Activated gamma-delta T cell treated with Interleukin-2 at 50 U/mL for 16 hours (primary cell): ENCODE measurements at places on chromosomes 12 and 14.
A peak's percentile ranks its signal among the peaks of the same experiment; 100 is the strongest.

- DNase-seq = no peak
Measured at GRCh38 chr12:41466300-41466699, 278.2 kb downstream of the PDZRN4 start.

GRCh38 chr12:11877869-11878780 is 192.6 kb upstream of the BCL2L14 start:
- DNase-seq = no peak

DNA sequence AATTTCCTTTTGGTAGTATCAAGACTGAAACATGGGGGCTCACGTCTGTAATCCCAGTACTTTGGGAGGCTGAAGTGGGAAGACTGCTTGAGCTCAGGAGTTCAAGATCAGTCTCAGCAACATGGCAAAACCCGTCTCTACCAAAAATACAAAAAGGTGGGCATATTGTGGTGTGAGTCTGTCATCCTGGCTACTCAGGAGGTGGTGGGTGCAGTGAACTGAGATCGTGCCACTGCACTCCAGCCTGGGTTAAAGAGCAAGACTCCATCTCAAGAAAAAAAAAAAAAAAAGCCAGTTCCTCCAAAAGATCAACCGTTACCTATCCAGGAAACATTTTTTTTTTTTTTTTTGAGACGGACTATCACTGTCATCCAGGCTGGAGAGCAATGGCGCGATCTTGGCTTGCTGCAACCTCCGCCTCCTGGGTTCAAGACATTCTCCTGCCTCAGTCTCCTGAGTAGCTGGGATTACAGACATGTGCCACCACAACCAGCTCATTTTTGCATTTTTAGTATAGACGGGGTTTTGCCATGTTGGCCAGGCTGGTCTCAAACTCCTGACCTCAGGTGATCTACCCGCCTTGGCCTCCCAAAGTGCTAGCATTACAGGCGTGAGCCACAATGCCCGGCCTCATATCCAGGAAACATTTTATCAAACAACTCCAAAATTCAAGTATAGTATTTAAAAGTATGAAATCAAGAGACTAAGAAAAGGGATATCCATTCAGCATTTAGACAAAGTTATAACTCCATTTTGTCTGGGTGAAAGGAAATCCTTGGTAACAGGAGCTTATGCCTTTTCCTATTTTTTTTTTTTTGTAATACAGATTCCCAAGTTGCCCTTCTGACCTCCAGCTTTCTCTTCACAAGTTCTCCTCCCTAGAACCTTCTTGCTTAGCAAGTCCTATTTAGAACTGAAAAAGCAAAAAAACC is 3.4 kb downstream of the ACIN1 start:
- no peak for DNase-seq

DNA sequence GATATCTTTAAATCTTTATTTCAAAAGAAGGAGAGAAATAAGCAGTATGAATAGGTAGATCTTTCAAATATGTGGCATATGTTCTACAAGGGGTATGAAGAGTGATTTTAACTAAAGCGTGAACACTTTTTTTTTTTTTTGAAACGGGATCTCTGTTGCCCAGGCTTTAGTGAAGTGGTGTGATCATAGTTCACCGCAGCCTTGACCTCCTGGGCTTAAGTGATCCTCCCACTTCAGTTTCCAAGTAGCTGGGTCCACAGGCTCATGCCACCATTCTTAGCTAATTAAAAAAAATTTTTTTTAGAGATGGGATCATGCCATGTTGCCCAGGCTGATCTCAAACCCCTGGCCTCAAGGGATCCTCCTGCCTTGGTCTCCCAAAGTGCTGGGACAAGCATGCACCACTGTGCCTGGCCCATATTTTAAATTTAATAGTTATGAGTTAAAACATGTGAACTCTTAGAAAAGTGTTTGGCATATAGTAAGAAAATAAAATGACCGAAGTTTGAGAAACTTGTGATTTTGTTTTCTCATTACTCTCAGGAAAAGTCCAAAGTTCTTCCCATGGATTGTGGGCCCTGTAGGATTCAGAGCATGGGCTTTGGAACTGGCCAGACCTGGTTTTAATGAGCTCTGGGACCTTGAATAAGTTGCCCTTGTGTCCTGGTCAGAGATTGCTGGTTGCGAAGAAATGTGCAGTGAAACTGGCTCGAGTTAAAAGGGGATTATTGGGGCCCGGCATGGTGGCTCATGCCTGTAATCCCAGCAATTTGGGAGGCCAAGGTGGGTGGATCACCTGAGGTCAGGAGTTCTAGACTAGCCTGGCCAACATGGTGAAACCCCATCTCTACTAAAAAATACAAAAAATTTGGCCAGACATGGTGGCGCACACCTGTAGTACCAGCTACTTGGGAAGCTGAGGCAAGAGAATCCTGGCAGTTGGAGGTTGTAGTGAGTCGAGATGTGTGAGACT is 27.0 kb downstream of the SLC17A8 start:
- no peak for DNase-seq

- no peak for DNase-seq
Measured at GRCh38 chr14:24378327-24378726, 10.3 kb downstream of the NFATC4 start.

GRCh38 chr12:94717656-94718055 is 67.3 kb upstream of the TMCC3 start:
- DNase-seq = no peak

DNA sequence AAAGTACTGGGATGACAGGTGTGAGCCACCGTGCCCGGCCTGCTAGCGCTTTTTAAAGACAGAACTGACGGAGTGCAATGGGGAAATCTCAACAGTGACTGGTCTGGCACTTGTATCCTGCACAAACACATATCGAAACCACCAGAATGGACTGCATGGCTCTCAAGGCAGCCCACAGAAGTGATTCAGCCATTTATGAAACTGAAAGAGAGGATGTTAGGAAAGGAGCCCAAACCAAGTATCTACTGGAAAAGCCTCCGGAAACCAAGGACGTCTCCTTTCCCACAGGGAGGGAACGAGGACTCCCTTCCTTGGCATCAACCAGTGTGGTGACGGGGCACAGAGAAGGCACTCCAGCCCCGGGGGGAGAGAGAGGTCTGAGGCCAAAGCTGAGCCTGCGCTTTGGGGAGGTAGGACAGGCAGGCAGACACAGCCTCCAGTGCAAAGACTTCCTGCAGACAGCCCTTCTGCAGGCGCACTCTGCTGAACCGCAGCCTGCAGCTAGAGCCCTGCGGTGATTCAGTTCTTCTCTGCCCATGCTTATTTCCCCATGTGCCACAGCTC is 16.5 kb downstream of the SLC15A4 start:
- no peak for DNase-seq

DNA sequence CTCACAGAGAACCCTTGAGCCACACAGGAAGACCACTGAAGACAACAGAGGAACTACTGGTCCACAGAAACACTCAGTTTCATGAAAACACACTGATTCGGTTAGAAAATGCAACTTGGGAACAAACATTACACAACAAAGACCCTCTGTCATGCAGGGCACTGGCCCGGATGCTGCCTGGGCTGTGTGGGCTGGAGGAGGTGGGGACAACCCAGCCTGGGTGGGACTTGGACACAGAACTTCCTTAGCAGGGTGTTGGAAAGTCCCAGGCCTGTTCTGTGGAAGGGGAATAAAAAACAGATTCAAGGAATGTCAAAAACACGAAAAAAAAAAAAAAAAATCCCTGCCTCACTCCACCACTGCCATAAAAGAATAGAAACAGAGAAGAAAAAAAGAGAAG is 181.0 kb downstream of the MON2 start:
- no peak for DNase-seq

DNA sequence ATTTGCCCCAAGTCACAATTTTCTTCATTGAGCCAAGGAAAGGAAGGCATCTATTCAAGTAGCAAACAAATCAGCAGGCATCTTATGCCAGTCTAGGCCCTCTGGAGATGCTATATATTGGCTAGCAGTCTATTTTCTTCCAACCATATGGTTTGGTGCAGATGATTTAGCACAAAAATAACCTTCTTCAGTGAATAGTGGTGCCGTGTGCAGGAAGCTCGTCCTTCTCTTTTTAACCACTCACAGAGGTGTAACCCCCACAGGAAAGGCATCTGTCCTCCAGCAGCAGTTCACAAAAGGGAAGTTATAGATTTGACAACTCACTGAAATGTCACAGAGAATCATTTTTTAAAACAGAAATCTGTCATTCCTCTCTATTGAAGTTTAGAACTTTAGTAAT is 445.7 kb upstream of the SYT1 start:
- DNase-seq = no peak

- DNase-seq = no peak
Measured at GRCh38 chr12:77387214-77387613, 321.8 kb upstream of the E2F7 start.

DNA sequence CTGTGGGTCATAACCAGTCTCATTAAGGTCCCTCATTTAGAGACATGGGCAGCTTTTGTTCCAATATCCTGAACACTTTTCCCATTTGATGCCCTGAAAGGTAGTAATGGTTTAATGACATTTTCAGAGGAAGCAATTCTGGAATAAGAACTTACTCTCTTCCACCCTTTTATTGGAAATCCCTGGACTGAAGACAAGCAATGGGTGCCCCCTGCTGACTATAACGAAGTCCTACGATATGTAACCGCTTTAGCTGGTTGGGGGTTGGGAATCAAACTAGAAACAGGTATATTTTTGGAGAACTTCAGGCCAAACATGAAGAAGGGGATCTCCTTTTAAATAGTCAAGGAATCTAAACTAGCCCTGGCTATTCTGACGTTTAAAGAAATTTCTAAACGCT is 20.5 kb downstream of the SARNP start:
- DNase-seq = no peak

GRCh38 chr14:100246809-100247428 is 8.0 kb downstream of the YY1 start:
- DNase-seq = no peak

DNA sequence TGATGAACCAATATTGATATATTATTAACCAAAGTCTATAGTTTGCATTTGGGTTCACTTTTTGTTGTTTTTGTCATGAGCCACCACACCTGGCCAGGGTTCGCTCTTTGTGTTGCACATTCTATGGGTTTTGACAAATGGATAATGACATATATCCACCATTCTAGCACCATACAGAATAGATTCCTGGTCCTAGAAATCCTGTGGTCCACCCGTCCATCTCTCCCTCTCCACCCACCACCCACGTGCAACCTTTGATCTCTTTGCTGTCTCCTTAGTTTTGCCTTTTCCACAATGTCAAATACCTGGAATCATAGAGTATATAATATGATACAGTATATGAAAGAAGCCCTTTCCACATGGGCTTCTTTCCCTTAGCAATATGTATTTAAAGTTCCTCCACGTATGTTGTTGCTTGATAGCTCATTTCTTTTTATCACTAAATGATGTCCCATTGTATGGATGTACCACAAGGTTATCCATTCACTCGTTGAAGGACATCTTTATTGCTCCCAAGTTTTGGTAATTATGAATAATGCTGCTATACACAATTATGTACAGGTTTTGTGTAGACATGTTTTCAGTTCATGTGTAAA is 7.4 kb downstream of the RPL6 start:
- no peak for DNase-seq

- DNase-seq = no peak
Measured at GRCh38 chr12:26116829-26117715, 7.8 kb downstream of the BHLHE41 start.

GRCh38 chr14:63297372-63298063 is 21.2 kb downstream of the GPHB5 start:
- no peak for DNase-seq

- no peak for DNase-seq
Measured at GRCh38 chr12:113340061-113340460, 5.2 kb upstream of the SLC8B1 start.

DNA sequence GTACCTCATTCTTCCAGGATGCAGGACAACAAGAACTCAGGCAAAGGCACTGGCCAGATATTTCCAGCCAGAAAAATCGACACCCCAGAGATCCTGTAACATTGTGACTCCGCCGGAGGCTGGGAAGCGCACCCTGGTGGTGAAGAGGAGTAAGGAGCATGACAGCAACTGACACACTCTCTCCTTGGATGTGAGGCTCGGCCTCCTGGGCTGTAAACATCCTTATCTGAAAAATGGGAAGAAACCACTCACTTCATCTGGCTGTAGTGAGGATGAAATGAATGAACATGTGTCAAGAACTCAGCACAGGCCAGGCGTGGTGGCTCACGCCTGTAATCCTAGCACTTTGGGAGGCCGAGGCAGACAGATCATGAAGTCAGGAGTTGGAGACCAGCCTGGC is 27.5 kb downstream of the TCHP start:
- peak; percentile 30 for DNase-seq

DNA sequence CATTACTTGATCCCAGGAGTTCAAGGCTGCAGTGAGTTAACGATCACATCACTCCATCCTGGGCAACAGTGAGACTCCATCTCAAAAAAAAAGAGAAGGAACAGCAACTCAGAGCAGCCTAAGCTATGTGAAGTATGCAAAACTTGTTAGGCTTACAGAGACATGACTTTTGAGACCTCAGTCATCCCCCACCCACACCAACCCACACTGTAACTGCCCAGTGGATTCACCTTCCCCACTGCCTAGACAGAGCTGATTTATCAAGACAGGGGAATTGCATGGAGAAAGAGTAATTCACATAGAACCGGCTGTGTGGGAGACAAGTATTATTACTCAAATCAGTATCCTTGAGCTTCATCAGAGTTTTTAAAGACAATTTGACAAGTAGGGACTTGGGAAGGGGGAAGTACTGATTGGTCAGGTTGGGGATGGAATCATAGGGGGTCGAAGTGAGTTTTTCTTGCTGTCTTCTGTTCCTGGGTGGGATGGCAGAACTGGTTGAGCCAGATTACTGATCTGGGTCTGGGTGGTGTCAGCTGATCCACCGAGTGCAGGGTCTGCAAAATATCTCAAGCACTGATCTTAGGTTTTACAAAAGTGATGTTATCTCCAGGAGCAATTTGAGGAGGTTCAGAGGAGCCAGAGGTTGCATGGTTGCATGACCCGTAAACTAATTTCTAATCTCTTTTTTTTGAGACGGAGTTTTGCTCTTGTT is 6.2 kb upstream of the WDR89 start:
- no peak for DNase-seq

GRCh38 chr12:82695531-82695930 is 8.8 kb downstream of the TMTC2 start:
- DNase-seq = no peak

GRCh38 chr12:111756681-111757080 is 10.1 kb upstream of the ALDH2 start:
- DNase-seq = no peak

DNA sequence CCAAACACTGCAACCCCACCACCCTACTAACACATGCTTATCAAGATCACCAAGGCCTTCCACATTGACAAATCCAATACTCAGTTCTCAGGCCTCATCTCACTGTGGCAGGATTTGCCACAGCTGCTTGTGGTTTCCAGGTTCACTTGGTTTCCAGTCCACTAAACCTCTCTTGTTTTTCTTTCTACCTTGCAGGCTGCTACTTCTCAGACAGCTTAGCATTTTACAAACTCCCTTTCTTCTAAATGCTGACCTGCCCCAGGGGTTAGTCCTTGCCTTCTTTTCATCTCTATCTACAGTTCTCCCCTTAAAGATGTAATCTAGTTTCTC is 84.1 kb downstream of the BCAT1 start:
- no peak for DNase-seq
